ENCODE measurements at places on chromosomes 1 and 21.

GRCh38 chr1:207603777-207604176 lies 41.2 kb upstream of the CR1L start:
- no peak for DNase-seq

DNA sequence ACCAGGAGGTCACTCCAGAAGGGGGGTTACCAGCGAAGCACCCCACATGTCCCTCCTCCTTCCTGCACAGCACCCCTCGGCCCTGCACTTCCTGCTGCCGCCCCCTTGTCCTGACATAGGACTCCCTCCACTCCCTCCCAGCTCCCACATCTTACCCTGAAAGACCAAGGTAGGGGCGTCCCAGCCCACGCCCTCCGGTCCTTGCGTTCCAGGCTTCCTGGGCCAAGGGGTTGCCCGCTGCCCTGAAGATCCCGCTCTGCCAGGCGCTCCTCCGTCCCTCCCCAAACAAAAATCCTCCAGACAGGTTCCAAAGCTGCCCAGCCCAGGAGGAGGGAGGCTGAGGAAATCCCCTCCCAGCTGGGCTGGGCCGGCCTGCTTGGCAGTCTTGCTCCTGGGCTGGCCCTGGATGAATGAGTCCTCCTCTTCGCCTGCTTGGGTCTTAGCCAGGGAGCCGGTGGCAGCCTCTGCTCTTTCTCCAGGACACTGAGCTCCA lies at the start of gene RHBDL2:
Gene RHBDL2 (minus strand): TSS at position 304 of the 493 bp plus-strand sequence. CDS start 22,618 bp downstream, outside the sequence.
- peak; percentile 54 for DNase-seq

GRCh38 chr1:30684259-30684658 lies 39.1 kb downstream of the MATN1 start:
- DNase-seq: no peak

- DNase-seq: peak; percentile 68
Observed at GRCh38 chr1:67732750-67733151, 47.8 kb downstream of the GADD45A start.

DNA sequence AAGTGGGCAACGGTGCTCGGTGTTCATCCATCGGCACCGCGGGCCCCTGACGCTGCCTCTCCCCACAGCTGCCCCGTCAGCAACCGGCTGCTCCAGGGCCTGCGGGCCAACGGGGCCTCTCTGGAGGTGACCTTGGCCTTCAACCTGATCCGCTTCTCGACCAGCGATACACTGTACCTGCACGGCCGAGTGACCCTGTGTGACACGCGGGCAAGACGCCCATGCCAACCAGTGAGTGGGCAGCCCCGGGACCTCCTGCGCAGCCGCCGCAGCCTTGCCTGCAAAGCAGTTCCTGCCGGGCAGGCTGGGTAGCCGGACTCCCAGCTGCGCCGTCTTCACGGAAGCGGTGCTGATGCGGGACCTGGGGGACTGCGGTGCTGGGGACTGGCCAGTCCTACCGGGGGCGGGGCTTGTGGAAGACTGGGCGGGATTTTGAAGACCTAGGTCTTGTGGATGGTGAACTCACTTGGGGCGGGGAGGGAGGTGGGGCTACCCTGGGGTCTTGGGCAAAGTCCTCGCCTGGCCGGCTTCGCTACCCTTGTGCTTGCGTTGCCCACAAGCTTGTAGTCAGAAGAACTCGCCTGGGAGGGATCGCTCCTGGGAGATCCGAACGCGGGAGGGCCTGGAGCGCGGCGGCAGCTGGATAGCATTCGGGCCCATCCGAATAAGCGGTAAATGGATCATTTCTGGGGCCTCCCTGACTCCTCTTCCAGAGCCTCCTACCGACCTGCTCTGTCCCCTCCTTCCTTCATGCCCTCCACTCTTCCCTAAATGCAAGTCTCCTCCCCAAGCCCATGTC lies 8.8 kb upstream of the CEP85 start:
- DNase-seq: peak; percentile 85

DNA sequence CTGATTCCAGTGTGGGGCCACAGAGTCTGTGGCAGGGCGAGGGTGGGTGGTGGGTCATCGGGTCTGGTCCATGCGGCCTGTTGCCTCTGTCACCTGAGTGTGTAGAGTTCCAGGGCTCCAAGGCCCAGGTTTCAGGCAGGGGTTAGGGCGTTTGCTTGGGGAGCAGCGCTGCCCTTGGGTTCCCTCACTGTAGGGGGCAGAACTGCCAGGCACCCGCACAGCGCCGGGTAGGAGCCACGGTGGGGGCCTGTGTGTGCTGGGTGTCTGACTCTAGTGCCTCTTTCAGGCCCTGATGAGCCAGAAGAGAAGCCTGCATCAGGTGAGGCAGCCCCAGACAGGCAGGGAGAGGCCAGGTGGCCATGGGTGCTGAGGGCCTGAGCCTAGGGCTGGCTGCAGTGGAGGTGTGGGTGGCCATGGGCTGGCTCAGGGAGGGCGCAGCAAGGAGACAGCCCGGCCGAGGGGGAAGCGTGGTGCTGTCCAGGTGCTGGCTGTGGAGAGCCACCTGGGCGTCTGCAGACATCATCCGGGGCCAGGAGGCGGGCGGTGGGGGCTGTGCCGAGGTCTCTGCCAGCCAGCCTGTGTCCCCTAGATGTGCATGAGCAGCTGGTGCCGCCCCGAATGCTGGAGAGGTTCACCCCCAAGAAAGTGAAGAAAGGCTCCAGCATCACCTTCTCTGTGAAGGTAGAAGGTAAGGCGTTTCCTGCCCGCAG lies 72.3 kb downstream of the TRIM11 start:
- DNase-seq: peak; percentile 64

DNA sequence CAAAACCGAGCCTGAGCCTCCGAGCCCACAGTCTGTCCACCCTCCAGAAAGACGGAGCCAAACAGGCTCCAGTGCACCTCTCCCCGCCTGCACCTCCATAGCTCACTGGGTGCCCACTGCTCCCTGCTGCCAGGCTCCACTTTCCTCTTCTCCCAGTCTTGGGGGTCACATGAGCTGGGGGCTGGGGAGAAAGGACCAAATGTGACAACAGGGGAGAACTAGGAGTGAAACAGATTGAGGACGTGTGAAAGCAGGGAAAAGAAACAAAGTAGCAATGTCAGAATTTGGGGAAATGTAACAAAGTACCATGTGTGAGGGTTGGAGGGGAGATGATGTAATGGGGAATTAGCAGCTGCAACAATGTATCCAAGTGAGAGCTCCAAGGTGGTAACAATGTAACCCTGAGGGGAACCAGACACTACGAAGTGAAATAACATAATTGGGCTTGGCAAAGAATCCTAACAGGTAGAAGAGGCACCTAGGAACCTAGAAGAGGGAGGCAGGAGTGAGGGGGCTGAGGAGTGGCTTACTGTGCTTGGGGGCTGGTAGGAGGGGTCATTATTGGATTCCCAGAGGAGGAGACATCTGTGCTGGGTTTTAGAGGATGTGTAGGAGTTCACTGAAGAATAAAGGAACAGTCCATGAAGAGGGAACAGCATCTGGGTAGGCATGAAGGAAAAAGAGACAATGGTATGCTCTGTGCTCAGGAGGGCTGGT lies 12.5 kb downstream of the SDC3 start:
- DNase-seq: no peak

- DNase-seq: no peak
Observed at GRCh38 chr1:30129421-30130055, 593.8 kb downstream of the MATN1 start.

DNA sequence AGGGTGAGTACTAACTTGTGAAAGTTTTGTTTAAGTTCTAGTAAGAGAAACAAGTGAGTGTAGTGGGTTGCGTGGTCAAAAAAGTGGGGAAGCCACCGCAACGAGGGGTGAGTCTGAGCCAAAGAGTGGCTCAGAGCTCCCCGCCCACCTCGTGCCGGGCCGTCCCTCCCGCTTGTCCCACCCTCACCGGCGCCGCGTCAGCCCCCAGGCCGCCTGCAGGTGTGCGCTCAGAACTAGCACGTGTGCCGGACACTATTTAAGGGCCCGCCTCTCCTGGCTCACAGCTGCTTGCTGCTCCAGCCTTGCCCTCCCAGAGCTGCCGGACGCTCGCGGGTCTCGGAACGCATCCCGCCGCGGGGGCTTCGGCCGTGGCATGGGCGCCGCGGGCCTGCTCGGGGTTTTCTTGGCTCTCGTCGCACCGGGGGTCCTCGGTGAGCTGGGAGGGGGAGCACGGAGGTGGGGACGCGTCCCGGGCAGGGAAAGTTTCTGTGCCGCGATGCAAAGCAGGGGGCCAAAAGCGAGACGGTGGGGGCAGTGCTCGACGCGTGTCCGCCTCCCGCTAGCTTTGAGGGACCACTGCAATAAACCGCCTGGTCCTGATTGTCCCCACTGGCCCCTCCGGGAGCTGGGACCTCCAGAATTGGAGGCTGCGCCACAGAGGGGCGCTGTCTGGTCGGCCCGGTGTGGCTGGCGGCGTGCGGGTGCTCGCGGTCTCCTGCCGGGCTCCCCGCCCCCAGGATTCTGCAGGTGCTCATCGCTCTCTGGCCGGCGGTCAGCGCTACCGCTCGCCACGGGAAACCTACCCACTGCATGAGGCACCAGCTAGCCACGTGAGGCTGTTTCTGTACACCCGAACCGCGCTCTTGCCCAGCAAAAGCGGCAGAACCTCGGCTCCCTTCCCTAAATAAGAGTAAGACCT lies at the start of gene CR2:
Gene CR2 (plus strand): TSS at position 283 of the 919 bp plus-strand sequence. CDS start 91 bp downstream, at position 374.
- peak; percentile 16 for DNase-seq

DNA sequence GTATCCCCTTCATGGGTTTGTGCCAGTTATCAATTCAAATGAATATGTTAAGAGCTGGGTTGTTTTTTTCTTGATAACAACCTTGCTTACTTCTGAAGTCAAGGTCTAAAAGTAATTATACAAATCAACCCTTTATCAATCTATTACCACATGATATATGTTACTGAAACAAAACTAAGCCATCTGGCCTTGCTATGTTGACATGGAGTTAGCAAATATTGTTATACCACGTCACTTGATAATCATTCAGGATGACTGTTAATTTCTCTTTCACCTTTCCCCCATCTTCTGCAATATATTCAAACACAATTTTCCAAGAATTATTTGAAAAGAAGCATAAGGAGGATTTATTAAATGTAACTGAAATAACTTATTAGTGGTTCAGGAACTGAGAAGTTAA lies 72.6 kb downstream of the DTL start:
- no peak for DNase-seq

- DNase-seq: no peak
Observed at GRCh38 chr1:119219711-119220110, 79.3 kb upstream of the WARS2 start.
